ENCODE measurements at places on chromosomes 1 and 21. TPM values are rescaled to one million over a fixed set of nuclear protein-coding genes. Genes with fewer than 3 reads are reported as not detected.

Gene BCAS2
- total RNA-seq: 35.9 TPM

Gene S100A3
- total RNA-seq: 1.3 TPM

Gene KIRREL1
- 17.7 TPM for total RNA-seq

Gene KCNQ4
- total RNA-seq: not detected

Gene GPBP1L1
- 104 TPM for total RNA-seq

Gene NECTIN4
- total RNA-seq: 0.34 TPM

Gene ITLN2
- not detected for total RNA-seq

Gene PDPN
- 62.9 TPM for total RNA-seq

Gene UBE2U
- total RNA-seq: not detected

Gene S100A1
- not detected for total RNA-seq

Gene C1QA
- not detected for total RNA-seq

Gene FCRL4
- not detected for total RNA-seq

Gene PADI4
- not detected for total RNA-seq

Gene GRHL3
- not detected for total RNA-seq

Gene ASPM
- total RNA-seq: 5.4 TPM

Gene COL11A1
- total RNA-seq: 0.33 TPM

Gene PTPRU
- total RNA-seq: 2.5 TPM

Gene WDR64
- under 0.01 TPM for total RNA-seq

Measured in dermis lymphatic vessel endothelial cell (primary cell).